Fibroblast of the aortic adventitia (primary cell): ENCODE measurements at places on chromosomes 16 and 17.

DNA sequence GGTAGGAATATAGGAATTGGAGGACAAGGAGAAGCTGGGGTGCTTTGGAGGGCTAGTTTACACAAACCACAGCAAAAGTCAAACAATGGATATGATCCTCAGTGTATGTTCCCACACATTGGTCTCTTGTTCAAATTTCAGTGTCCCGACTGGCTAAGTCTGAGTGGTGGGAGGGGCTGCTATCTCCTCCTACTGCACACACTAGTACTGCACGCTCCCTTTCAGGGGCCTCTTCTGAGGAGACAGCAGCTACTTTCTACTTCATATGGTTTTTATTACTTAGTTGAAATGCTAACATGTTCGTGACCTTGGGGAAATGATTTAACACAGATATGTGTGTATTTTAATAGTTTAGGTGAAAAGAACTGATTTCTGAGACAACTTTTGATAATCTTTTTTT lies 18.8 kb upstream of the KRT10 start:
- no peak for DNase-seq

- DNase-seq, result peak; percentile 86
Measured at GRCh38 chr16:10509534-10510025, 70.8 kb downstream of the EMP2 start.

DNA sequence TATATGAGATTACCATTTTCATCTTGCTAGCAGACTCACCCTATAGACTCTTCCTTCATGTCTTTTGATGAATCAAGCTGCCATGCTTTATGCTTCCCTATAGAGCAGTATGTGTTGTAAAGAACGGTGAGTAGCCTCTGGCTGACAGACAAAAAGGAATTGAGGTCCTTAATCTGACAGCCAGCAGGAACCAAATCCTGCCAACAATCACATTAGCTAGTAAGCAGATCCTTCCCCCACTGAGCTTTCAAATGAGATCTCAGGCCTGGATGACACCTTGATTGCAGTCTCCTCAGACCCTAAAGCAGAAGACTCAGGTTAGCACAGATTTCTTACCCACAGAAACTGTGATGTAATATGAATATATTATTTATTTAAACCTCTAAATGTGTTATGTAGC lies 577.0 kb downstream of the CDH11 start:
- DNase-seq, result no peak

DNA sequence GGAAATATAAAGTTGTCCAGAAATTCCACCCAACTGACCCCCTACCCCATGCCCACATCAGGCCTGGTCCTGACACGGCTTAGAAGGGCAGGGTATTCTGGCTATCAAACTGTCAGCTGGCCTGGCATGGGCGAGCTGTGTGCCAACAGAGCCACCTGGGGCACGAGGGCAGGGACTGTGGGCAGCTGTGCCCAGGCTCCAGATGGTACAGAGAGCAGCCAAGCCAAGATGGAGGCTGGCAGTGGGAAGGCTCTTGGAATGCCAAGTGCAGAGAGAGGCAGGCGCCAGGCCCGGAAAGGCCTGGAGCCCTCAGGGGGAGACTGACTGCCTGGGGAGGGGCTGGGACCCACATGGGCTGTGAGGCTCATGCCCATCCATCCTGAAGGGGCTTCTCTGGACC lies 24.3 kb upstream of the PHF12 start:
- DNase-seq, result no peak

- DNase-seq, result no peak
Measured at GRCh38 chr16:14146445-14146844, 75.3 kb downstream of the MRTFB start.

- DNase-seq, result no peak
Measured at GRCh38 chr17:56678249-56679114, 85.0 kb downstream of the NOG start.

- DNase-seq, result no peak
Measured at GRCh38 chr16:28191364-28191960, 20.3 kb downstream of the XPO6 start.

GRCh38 chr16:82860071-82860470 lies 233.3 kb downstream of the CDH13 start:
- no peak for DNase-seq

GRCh38 chr17:8365143-8365542 lies 11.4 kb downstream of the KRABD2 start:
- peak; percentile 44 for DNase-seq

DNA sequence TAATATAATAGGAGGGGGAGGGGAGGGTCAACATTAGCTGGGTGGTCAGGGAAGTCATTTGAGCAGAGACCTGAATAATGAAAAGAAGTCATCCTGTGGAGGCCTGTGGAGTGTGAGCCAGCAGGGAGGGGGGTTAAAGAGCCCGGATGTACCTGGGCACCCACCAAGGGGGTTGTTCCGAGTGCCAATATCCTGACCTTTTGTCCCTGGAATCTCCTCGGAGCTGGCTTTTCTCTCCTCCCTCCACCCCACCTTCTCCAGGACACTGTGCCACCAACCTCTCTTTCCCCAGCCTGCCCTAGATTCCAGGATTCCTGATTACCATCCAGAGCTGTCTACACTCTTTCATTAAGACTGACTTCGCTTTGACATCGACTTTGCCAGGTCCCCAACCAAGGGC lies 6.2 kb downstream of the SHBG start:
- DNase-seq, result no peak

GRCh38 chr17:44915862-44916780 lies 821 bp upstream of the GFAP start:
- peak; percentile 38 for DNase-seq

- DNase-seq, result no peak
Measured at GRCh38 chr16:23131436-23131835, 17.8 kb downstream of the USP31 start.

- peak; percentile 79 for DNase-seq
Measured at GRCh38 chr16:51549836-51550235, 398.8 kb upstream of the SALL1 start.

- no peak for DNase-seq
Measured at GRCh38 chr17:80160536-80160935, 9.3 kb upstream of the CARD14 start.

DNA sequence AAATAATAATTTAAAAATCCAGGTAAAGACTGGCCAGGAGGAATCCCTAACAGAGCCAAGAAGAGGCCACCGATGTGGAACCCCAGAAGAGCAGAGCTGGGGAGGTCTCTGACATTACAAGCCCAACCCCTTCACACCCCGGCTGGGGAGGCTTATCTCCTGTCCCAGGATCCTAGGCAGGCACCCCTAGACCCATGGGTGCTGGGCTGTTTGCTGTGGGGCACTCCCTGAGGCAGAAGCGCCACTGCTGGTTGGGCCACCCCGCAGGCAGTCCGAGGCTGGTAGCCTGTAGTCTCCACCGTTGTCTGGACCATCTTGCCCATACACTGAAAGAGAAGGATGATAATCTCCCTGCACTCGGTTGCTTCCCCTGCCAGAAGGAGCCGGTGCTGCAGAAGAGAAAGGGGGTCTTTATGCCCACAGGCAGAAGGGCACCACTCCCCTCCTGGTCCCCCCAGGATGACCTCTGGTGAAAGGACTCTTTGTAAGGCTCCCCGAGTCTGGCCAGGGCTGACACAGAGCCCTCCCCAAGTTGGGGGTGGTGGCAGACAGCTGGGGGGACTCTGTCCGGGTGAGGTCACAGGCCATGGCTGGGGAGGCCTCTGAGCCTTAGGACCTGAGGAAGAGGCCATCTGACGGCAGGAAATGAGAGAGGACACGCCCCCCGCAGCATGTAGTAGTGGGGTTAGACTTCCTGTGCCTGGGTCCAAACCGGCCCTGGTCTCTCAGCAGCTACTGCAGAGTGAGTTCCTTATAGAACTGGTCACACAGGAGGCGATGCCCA lies 34.2 kb downstream of the CFAP20 start:
- DNase-seq, result no peak

- no peak for DNase-seq
Measured at GRCh38 chr17:50758524-50758923, 8.8 kb downstream of the ANKRD40CL start.

GRCh38 chr17:21146362-21147015 lies 19.7 kb downstream of the DHRS7B start:
- no peak for DNase-seq

DNA sequence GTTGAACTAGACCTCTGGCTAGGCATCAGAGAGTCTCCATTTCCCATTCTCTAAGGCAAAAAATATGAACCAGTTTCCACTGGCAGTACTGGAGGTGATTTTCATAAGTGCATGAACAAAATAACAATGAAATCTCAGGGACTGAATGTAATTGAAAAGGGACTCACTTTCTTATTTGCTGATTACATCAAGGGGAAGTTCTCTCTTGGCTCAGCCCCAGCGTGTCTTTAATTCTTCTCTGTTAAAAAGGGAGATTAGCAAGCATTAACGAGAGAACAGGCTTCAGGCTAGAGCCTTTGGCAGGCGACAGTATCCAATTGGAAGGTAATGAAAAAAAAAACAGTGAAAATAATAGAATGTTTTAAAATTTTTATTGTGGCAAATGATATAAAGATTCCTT lies 34.0 kb upstream of the ADAMTS18 start:
- no peak for DNase-seq

DNA sequence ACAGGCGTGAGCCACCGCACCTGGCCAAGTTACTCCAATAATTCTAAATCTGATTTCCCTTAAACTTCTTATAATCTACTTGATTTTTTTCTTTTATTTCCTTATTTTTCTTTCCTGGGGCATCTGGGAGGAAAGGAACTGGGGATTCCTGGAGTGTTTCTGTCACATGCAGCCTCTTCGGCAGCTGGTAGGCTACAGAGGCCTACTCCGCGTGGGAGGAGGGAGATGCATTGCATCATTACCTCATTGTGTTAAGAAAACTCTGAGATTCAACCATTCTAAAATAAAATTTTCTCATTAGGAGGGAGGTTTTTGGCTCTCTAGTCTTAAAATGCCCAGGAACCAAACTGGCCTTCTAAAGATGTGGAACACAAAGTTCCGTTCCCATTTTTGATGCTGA lies 64.0 kb downstream of the SOX9 start:
- DNase-seq, result no peak

GRCh38 chr16:11163761-11164261 lies 92.2 kb downstream of the SOCS1 start:
- no peak for DNase-seq

DNA sequence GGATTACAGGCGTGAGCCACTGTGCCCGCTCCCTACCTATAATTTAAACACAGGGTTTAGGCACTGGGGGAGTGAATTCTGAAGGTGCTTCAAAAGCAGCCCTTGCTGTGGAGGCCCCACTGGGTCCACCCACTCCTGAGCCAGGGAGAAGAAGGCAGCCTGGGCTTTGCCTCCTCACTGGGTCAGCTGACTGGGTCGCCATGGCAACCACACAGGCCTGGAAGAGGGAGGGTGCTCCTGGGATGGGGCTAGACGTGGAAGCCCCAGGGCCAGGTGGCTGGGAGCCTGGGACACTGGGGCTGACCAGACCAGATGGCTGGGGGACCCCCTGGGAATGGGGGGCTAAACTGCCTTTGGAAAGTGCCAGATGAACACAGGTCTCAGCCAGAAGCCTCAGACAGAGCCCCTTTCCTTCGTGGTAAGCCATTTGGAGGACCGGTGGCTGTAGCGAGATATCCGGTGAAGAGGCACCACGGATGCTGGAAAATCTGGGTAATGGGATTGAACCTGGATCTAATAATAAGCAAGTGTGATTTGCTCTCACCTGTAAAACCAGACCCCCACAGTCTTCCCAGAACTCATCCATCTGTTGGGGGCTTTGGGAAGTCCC lies 32.9 kb downstream of the TRARG1 start:
- no peak for DNase-seq

DNA sequence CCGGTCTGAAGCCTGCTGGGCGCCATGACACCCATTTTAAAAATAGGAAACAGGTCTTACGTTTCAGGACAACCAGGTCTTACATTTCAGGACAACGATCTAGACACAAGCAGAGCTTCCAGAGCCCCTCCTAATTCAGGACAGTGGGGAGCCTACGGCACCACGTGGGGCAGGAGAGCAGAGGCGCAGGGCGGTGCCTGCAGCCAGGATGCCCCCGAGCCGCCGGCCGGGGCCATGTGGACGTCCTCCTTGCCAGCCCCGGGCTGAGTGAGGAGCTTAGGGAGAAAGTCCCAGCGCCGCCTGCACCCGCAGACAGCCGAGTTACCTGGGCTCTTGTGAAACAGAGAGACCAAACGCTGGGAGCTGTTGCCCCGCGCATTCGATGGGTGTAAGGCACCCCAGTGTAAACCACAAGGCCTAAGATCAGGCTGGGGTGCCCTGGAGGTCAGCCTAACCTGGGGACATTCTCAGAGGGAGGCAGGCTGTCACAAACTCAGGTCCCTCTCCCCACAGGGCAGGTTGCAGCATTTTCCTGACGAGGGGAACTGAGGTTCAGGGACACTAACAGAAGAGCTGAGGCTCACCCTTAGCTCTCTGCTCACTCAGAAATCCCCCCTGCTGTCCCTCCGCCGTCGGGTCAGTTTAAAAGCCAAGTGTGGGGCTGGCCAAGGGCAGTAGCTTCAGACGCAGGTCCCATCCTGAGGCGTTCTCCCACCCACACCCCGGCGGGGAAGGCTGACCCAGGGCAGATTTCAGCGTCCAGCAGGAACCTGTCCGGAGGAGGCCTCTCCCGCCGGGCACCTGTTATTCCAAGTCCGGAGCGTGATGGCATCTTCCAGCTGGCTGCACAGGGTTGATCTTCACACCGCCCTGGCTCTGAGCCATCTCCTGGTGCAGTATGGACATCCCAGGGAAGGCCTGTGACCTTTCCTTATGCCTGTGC lies 1.8 kb upstream of the NOTUM start:
- DNase-seq, result no peak

DNA sequence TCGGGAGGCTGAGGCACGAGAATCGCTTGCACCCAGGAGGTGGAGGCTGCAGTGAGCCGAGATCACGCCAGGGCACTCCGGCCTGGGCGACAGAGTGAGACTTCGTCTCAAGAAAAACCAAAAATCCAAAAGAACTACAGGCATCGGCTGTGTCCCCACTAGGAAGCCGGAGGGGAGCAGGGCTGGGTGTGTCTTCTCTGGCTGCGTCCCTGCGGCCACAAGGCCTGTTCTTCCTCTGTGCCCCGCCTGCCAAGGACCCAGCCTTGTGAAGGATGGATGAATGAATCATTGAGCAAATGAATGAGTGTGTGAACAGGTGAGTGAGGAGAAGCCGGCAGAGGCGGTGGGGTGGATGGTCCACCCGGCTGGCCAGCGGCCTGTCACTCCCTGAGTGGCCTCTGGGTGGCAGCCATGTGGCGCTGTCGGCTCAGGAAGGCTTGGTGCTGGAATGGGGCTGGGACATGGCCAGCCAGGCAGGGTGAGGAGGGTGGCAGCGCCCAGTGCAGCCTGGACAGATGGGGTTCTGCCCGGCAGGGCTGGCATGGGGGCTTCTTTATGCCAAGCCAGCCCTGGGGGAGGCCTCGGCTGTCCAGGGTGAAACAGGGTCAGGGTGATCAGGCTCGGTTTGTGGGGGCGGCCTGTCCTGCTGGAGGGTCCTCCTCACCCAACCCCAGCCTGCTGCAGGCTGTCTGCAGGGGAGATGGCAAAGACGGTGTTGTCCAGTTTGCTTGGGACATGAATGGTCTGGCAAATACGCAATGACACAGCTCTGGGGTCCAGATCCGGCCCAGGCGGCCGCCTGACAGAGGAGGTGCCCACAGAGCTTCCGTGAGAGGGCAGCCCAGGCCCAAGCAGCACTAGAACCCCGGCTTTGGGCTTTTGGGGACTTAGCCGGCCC lies 21.7 kb downstream of the SLC25A10 start:
- DNase-seq, result peak; percentile 65
